ENCODE measurements at places on chromosomes 2 and 18.

DNA sequence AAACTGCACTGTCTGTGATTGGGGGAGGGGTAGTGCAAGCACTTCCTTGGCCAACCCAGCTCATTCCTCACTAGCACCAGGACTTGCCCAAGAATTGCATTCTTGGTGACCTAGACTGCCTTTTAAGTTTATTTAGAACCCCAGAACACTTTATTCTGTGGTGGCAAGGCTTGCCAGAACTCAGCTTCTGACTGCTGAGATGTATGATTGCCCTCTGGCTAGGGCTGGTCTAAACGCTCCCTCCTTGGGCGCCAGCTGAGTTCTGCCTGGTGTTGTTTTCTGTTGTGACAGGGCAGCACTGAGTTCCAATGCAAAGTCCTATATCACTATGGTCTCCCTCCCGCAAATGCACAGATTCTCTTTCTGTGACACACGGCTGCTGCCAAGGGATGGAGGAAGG, 247.7 kb downstream of the ZNF385B start:
- DNase-seq: no peak
- H3K27me3 ChIP-seq: peaks cover 3% of the 10 kb centered on the region
- H3K27ac ChIP-seq: no peak overlapping the region
- no peaks in the 10 kb centered on the region for H3K4me1 ChIP-seq
- H3K4me3 ChIP-seq: no peak overlapping the region

GRCh38 chr18:35680139-35680551, 98.6 kb downstream of the GALNT1 start:
- no peak for DNase-seq
- no peak overlapping the region for H3K4me3 ChIP-seq
- H3K4me1 ChIP-seq: no peaks in the 10 kb centered on the region

- H3K4me3 ChIP-seq: no peak overlapping the region
- H3K27me3 ChIP-seq: no peaks in the 10 kb centered on the region
- H3K4me1 ChIP-seq: peaks cover 91% of the 10 kb centered on the region
- DNase-seq: no peak
These were observed 23.0 kb downstream of the INPP4A start for GRCh38 chr2:98467652-98468051.

GRCh38 chr18:12236934-12237832, 17.0 kb upstream of the CIDEA start:
- H3K36me3 ChIP-seq: no peaks in the 10 kb centered on the region
- H3K27ac ChIP-seq: no peak overlapping the region
- peak; percentile 78 for DNase-seq
- H3K27me3 ChIP-seq: peaks cover 21% of the 10 kb centered on the region

- no peak for DNase-seq
- no peaks in the 10 kb centered on the region for H3K4me1 ChIP-seq
- no peaks in the 10 kb centered on the region for H3K36me3 ChIP-seq
- H3K27me3 ChIP-seq: peaks cover 10% of the 10 kb centered on the region
These were observed 90.2 kb upstream of the DNAJC10 start for GRCh38 chr2:182625814-182626213.

GRCh38 chr2:207148020-207148419, 17.7 kb downstream of the KLF7 start:
- no peaks in the 10 kb centered on the region for H3K27me3 ChIP-seq
- H3K27ac ChIP-seq: no peak overlapping the region
- H3K36me3 ChIP-seq: peaks cover 9% of the 10 kb centered on the region
- H3K4me1 ChIP-seq: peaks cover 53% of the 10 kb centered on the region
- no peak overlapping the region for H3K4me3 ChIP-seq

DNA sequence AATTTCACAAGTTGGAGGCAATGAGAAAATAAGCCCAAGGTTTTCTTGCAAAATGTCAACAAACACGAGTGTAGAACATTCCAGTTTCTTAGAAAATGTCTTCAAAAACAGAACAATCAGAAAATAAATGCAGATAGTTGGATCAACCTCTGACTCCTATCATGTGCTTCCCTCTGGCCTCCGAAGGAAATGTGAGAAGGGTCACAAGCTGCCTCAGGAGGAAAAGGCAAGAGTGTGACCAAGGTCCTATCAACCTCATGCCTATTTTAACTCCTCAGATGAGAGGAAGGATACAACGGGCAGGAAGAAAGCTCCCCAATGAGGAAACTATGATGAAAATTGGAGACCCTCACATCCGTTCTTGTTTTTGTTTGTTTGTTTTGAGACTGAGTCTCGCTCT, 7.9 kb downstream of the SCYGR5 start:
- no peaks in the 10 kb centered on the region for H3K4me1 ChIP-seq
- H3K27me3 ChIP-seq: peaks cover 6% of the 10 kb centered on the region
- H3K4me3 ChIP-seq: no peak overlapping the region
- no peak for DNase-seq
- H3K27ac ChIP-seq: no peak overlapping the region

GRCh38 chr2:186588940-186589611, 780 bp upstream of the ITGAV start:
- H3K27me3 ChIP-seq: no peaks in the 10 kb centered on the region
- peak overlapping the region; percentile 82 for H3K27ac ChIP-seq
- no peak for DNase-seq
- peaks cover 25% of the 10 kb centered on the region for H3K4me1 ChIP-seq

GRCh38 chr2:195037045-195037444, 620.0 kb upstream of the SLC39A10 start:
- no peaks in the 10 kb centered on the region for H3K27me3 ChIP-seq
- no peak for DNase-seq
- H3K4me1 ChIP-seq: no peaks in the 10 kb centered on the region
- no peak overlapping the region for H3K27ac ChIP-seq
- no peak overlapping the region for H3K4me3 ChIP-seq
- H3K36me3 ChIP-seq: no peaks in the 10 kb centered on the region

DNA sequence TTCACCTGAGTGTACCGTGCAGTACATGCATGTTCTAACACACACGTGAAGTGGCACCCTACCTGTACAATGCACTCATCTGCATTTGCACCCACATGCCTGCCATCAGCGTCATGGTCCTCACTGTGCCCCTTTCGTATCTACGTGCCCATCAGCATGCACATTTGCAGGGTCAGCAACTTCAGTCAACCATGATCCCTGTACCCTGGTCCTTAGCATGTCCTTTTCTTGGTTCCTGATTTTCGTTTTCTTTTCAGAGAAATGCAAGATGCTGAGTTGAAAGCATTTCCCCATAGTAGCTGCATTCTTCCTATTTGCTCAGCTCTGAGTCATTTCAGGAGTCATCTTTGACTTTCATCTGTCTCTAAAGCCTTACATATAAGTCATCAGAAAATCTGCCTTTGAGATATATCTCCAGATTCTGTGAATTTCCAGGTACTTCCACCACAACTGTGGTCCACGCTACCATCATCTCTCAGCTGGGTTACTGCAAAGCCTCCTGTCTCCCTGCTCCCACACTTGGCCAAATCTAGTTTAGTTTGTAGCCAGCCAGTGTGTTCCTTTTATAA, 14.7 kb upstream of the PUM2 start:
- H3K27ac ChIP-seq: peak overlapping the region; percentile 57
- no peaks in the 10 kb centered on the region for H3K36me3 ChIP-seq
- peak; percentile 81 for DNase-seq
- H3K27me3 ChIP-seq: peaks cover 14% of the 10 kb centered on the region

GRCh38 chr18:68083131-68083530, 566.6 kb upstream of the DSEL start:
- H3K27me3 ChIP-seq: no peaks in the 10 kb centered on the region
- H3K4me1 ChIP-seq: no peaks in the 10 kb centered on the region
- no peak overlapping the region for H3K27ac ChIP-seq
- DNase-seq: no peak
- H3K36me3 ChIP-seq: no peaks in the 10 kb centered on the region

GRCh38 chr2:99861376-99861760, 281.0 kb downstream of the AFF3 start:
- no peaks in the 10 kb centered on the region for H3K36me3 ChIP-seq
- H3K4me1 ChIP-seq: peaks cover 21% of the 10 kb centered on the region
- no peak overlapping the region for H3K4me3 ChIP-seq
- no peak overlapping the region for H3K27ac ChIP-seq

DNA sequence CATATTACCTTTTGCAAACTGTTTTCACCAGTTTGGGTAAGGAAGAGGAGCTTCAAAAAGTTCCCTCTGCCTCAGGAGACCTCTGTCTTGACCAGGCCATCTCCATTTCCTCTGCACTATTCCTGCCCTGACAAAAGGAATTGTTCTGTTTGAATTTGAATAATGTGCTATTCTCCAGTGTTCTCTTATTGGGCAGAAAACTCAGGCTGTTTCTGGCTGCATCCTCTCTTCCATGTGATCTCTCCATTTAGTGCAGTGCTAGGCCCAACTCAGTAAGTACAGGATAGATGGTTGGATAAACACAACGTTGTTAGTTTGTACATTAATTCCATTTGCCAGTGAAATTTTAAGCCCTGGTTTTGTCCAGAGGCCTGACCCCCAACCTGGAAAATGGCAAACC, 102.2 kb upstream of the CELF4 start:
- H3K4me1 ChIP-seq: no peaks in the 10 kb centered on the region
- H3K36me3 ChIP-seq: no peaks in the 10 kb centered on the region
- H3K4me3 ChIP-seq: no peak overlapping the region
- DNase-seq: no peak

- H3K4me3 ChIP-seq: no peak overlapping the region
- peak; percentile 44 for DNase-seq
- H3K36me3 ChIP-seq: peaks cover 3% of the 10 kb centered on the region
- H3K27me3 ChIP-seq: no peaks in the 10 kb centered on the region
- no peak overlapping the region for H3K27ac ChIP-seq
These were observed 23.6 kb downstream of the FZD5 start for GRCh38 chr2:207746131-207746530.

- H3K36me3 ChIP-seq: no peaks in the 10 kb centered on the region
- H3K27ac ChIP-seq: no peak overlapping the region
- H3K27me3 ChIP-seq: no peaks in the 10 kb centered on the region
- H3K4me3 ChIP-seq: no peak overlapping the region
These were observed 71.2 kb upstream of the STPG4 start for GRCh38 chr2:47226132-47226922.

GRCh38 chr2:43345391-43345813, 119.0 kb upstream of the ZFP36L2 start:
- H3K27me3 ChIP-seq: no peaks in the 10 kb centered on the region
- DNase-seq: no peak
- peaks cover 20% of the 10 kb centered on the region for H3K36me3 ChIP-seq
- H3K27ac ChIP-seq: no peak overlapping the region
- no peak overlapping the region for H3K4me3 ChIP-seq

DNA sequence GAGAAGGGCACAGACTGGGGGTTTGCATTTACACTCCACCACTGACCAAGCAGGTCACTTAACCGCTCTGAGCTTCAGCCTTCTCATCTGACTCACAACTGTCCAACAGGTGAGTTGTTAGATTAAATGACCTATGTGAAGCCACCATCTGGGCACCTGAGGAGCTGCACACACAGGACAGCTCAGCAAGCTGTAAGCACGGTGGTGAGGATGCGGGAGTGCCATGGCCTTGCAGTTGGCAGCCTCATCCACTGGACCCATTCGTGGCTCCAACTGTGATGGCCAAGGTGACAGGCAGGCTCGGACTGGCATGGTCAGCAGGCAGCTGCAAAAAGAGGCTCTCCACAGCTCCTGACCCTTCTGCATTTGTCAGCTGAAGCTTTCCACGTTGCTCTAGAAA, 23.3 kb upstream of the AMMECR1L start:
- no peaks in the 10 kb centered on the region for H3K36me3 ChIP-seq
- H3K4me1 ChIP-seq: peaks cover 2% of the 10 kb centered on the region
- peaks cover 3% of the 10 kb centered on the region for H3K27me3 ChIP-seq
- no peak overlapping the region for H3K4me3 ChIP-seq

DNA sequence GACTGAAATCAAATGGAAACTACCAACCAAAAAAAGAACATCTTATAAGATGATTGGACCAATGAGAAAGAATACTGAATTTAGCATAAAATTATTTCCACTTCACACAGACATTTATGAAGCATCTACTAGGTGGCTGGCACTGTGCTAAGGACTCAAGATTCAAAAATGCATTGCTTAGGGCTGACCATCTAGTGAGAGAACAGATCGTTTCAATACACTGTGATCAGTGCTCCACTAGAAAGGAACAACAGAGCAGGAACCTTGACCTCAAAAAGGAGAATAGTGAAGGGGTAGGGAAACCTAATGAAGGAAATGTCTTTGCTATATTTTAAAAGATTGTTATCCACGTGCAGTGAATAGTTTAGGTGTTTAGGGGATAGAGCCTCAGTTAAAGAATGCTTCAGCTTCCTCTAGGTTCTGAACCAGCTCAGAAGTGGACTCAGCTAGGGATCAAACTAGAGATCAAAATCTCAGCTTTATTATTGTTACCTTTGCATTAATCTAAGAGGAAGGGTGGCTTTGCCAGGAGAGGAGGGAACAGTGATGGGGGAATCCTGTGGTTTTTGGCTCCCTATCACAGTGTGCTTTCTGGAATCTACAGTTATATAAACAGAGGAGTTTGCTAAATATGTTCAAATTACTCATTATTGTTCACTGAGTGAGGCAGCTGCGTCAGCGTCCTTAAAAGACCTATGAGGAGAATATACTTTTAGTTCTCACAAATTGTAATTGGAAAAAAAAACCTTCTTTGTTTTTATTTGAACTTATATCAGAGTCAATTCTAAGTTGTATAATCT, 16.2 kb upstream of the BBS5 start:
- no peaks in the 10 kb centered on the region for H3K4me1 ChIP-seq
- H3K36me3 ChIP-seq: no peaks in the 10 kb centered on the region
- no peak overlapping the region for H3K4me3 ChIP-seq
- no peak for DNase-seq
- no peak overlapping the region for H3K27ac ChIP-seq
- no peaks in the 10 kb centered on the region for H3K27me3 ChIP-seq

GRCh38 chr2:148887350-148888002, 12.4 kb downstream of the KIF5C start:
- DNase-seq: no peak
- peaks cover 36% of the 10 kb centered on the region for H3K27me3 ChIP-seq
- H3K4me1 ChIP-seq: peaks cover 10% of the 10 kb centered on the region

- no peaks in the 10 kb centered on the region for H3K4me1 ChIP-seq
- H3K27ac ChIP-seq: no peak overlapping the region
- H3K27me3 ChIP-seq: peaks cover 42% of the 10 kb centered on the region
- no peaks in the 10 kb centered on the region for H3K36me3 ChIP-seq
These were observed 3.4 kb downstream of the SDC1 start for GRCh38 chr2:20221555-20221973.

- H3K27ac ChIP-seq: no peak overlapping the region
- peaks cover 1% of the 10 kb centered on the region for H3K27me3 ChIP-seq
- no peak for DNase-seq
- peaks cover 10% of the 10 kb centered on the region for H3K4me1 ChIP-seq
- no peaks in the 10 kb centered on the region for H3K36me3 ChIP-seq
These were observed 96.3 kb upstream of the TANK start for GRCh38 chr2:161063946-161064306.

GRCh38 chr2:54635554-54636152, 87.8 kb upstream of the EML6 start:
- no peaks in the 10 kb centered on the region for H3K27me3 ChIP-seq
- H3K4me3 ChIP-seq: no peak overlapping the region
- DNase-seq: no peak

DNA sequence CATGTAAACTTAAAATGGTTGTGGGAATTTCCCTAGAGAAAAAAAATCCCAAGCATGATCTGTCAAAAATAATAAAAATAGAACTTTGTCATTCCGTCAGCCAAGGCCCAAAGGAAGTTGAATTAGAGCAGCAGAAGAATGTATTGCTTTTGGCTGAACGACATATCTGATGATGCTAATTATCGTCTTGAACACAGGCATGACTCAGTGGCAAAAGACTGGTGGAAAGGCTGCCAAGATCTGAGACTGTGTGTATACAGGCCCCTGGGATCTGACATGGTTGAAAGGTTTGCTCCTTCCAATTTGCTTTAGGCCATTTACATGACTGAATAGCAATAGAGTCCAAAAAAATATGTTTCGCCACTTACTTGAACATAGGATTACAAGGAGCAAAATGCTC, 1057.1 kb upstream of the CRIM1 start:
- H3K4me3 ChIP-seq: no peak overlapping the region
- no peaks in the 10 kb centered on the region for H3K27me3 ChIP-seq
- H3K4me1 ChIP-seq: no peaks in the 10 kb centered on the region
- H3K27ac ChIP-seq: no peak overlapping the region
- no peaks in the 10 kb centered on the region for H3K36me3 ChIP-seq
